Occipital lobe (tissue), 3 donors: ENCODE measurements at places on chromosomes 5 and 9. TPM values are rescaled to one million over a fixed set of nuclear protein-coding genes. Genes with fewer than 3 reads are reported as not detected.

Gene C1QTNF2
- 3.1 TPM for total RNA-seq

GRCh38 chr9:131117121-131117761 is 8.1 kb upstream of the NUP214 start:
- DNase-seq: no peak

DNA sequence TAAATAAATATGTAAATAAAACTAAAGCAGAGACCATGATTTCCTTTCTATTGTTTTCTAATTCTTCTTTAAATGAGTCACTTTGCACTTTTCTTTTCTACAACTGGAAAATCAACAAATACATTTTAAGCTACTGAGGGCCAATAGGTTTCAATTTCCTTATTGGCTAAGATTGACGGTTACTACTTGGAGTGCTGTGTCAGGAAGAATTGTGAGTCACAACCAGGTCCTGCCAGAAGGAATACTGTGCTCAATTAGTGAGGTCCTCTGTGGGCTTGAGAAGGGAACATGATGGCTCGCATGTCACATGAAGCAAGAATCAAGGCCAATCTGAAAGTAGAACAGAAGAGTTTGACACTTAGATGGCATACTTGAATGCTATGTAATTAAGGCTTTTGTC is 110.8 kb downstream of the HMHB1 start:
- no peak for DNase-seq

GRCh38 chr5:2295476-2295875 is 412.8 kb upstream of the IRX4 start:
- no peak for DNase-seq

Gene SPINK13
- not detected for total RNA-seq

DNA sequence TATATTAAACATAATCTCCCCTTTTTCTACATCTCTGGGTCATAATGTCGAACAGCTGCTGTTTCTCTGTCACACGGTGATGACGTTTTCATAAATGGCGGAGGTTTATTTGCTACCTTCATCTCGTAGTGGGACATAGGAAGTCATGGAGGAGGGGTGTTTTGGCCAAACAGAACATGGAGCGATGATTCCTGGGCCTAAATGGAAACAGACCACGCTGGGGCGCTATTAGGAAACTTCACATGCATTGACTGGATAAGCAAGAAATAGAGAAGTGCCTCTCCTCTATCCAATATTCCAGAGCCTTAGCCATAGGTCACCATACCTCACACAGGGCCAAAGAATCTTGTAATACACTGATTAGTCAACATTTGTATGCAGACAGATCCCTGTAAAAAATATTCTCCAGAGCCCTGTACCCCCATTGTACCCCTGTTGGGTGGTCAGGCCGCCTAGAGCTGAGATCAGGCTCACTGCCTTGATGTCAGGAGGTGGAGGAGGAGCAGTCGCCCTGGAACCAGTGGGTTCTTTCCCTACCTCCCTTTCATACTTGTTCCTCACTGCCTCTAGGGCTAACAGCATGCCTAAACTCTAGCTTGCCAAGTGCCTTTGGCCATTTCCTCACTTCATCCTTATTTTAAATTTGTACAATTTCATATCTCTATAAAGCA is 77.8 kb upstream of the SPIN1 start:
- DNase-seq: no peak

Gene C9orf153
- total RNA-seq: 0.62 TPM

Gene SPAAR
- 0.31 TPM for total RNA-seq
